ENCODE measurements at places on chromosomes 6 and 20.

DNA sequence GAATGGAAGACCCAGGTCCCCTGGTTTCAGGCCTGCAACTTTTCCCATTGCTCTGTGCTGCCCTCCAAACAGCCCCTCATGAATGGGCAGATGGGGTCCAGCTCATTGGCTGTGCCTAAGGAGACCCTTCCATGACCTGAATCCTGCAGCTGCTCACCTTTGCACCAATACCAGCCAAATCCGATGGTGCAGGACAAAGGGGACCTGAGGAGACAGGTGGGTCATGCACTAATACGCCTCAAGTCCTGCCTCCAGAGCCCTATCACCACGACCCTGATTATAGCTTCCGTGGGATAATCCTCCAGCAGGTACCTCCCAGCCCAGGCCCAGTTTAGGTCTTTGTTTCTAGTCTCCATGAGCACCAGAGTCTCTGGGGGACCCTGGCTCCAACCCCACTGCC lies 16.8 kb downstream of the TREM1 start:
- no peaks in the 10 kb centered on the region for H3K27me3 ChIP-seq
- no peak overlapping the region for H3K4me3 ChIP-seq
- H3K4me1 ChIP-seq = no peaks in the 10 kb centered on the region
- no peak for DNase-seq
- no peak overlapping the region for H3K27ac ChIP-seq

- H3K4me1 ChIP-seq = no peaks in the 10 kb centered on the region
- no peak overlapping the region for H3K27ac ChIP-seq
- H3K36me3 ChIP-seq = no peaks in the 10 kb centered on the region
- DNase-seq = no peak
- H3K27me3 ChIP-seq = no peaks in the 10 kb centered on the region
- H3K4me3 ChIP-seq = no peak overlapping the region
Measured at GRCh38 chr6:24949020-24949569, 13.3 kb upstream of the RIPOR2 start.

DNA sequence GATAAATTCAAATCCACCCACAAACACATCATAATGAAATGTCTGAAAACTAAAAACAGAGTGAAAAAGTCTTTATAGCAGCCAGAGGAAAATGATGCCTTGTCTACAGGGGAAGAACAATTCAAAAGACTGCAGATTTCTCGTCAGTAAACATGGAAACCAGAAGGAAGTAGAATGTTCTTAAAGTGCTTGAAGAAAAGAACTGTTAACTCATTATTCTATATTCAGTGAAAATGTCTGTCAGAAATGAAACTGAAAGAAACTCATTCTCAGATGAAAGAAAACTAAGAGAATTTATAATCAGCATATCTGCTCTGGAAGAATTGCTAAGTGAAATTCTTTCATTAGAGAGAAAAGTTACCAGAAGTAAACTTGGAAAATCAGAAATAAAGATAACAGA lies 416.1 kb downstream of the TBC1D32 start:
- no peak for DNase-seq
- no peaks in the 10 kb centered on the region for H3K36me3 ChIP-seq
- no peak overlapping the region for H3K27ac ChIP-seq
- no peaks in the 10 kb centered on the region for H3K27me3 ChIP-seq
- H3K4me1 ChIP-seq = no peaks in the 10 kb centered on the region

- no peaks in the 10 kb centered on the region for H3K27me3 ChIP-seq
- no peak overlapping the region for H3K27ac ChIP-seq
- no peak overlapping the region for H3K4me3 ChIP-seq
- no peak for DNase-seq
- no peaks in the 10 kb centered on the region for H3K36me3 ChIP-seq
Measured at GRCh38 chr20:11277858-11278257, 604.1 kb upstream of the JAG1 start.

GRCh38 chr6:137646484-137646883 lies 152.3 kb upstream of the OLIG3 start:
- no peak overlapping the region for H3K4me3 ChIP-seq
- no peaks in the 10 kb centered on the region for H3K27me3 ChIP-seq
- H3K36me3 ChIP-seq = no peaks in the 10 kb centered on the region
- DNase-seq = no peak
- H3K4me1 ChIP-seq = peaks cover 41% of the 10 kb centered on the region

DNA sequence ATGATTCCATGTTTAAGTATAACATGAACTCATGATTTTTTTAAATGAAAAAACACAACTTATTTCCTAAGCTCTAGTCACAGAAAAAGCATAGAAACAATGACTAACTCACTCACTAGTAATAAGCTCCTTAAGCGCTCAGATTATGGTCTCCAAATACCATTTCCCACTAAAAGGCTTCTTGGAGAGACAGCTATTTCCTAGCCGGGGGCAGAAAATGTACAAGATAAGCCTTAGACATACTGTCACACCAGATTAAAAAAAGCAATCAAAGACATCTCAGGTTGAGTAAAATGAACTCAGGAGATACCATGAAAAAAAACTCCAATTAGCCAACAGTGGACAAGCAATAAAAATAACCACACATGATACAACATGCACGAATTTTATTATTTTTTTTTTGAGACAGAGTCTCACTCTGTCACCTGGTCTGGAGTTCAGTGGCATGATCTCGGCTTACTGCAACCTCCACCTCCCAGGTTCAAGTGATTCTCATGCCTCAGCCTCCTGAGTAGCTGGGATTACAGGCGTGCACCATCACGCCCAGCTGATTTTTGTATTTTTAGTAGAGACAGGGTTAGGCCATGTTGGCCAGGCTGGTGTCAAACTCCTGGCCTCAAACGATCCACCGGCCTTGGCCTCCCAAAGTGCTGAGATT lies 14.9 kb downstream of the SRPK1 start:
- no peak for DNase-seq
- no peak overlapping the region for H3K27ac ChIP-seq
- H3K4me3 ChIP-seq = no peak overlapping the region
- H3K27me3 ChIP-seq = no peaks in the 10 kb centered on the region
- peaks cover 6% of the 10 kb centered on the region for H3K36me3 ChIP-seq

DNA sequence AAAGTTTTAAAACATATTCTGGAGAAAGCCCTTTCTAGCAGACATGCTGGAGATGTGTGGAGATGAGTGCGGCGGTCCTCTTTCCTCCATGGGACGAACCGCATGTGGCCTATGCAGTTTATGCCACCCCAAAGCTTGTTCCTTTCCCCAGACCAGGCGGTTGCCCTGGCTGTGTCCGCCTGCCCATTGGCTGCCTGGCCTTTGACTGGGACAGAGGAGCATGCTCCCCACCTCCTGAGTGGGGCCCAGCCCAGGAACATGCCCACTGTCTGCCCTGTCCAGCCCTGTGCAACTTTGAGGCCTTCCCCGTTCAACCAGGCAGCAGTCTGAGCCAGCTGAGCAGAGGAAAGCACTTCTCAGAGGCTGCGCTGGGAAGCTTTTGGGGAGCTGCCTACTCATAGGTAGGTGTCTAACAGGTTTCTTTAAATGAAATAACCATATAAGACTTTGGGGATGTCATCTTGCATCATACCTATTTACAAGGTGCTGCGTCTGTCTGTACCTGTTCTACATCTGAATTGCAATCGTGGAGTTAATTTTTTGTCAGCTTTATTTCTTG lies 20.6 kb downstream of the FOXC1 start:
- no peak for DNase-seq
- no peaks in the 10 kb centered on the region for H3K27me3 ChIP-seq
- no peak overlapping the region for H3K27ac ChIP-seq
- peaks cover 22% of the 10 kb centered on the region for H3K4me1 ChIP-seq
- no peak overlapping the region for H3K4me3 ChIP-seq

GRCh38 chr6:98516206-98516605 lies 318.2 kb upstream of the POU3F2 start:
- H3K4me3 ChIP-seq = no peak overlapping the region
- no peaks in the 10 kb centered on the region for H3K27me3 ChIP-seq
- no peaks in the 10 kb centered on the region for H3K4me1 ChIP-seq
- H3K27ac ChIP-seq = no peak overlapping the region

GRCh38 chr20:1427457-1428054 lies 34.7 kb upstream of the FKBP1A start:
- H3K36me3 ChIP-seq = no peaks in the 10 kb centered on the region
- H3K4me3 ChIP-seq = no peak overlapping the region
- H3K27ac ChIP-seq = no peak overlapping the region
- H3K27me3 ChIP-seq = no peaks in the 10 kb centered on the region

GRCh38 chr6:24614043-24614420 lies 32.0 kb downstream of the KIAA0319 start:
- H3K27me3 ChIP-seq = no peaks in the 10 kb centered on the region
- H3K27ac ChIP-seq = no peak overlapping the region
- no peaks in the 10 kb centered on the region for H3K36me3 ChIP-seq
- H3K4me1 ChIP-seq = no peaks in the 10 kb centered on the region
- H3K4me3 ChIP-seq = no peak overlapping the region

- H3K27ac ChIP-seq = no peak overlapping the region
- H3K4me3 ChIP-seq = no peak overlapping the region
- no peak for DNase-seq
- H3K4me1 ChIP-seq = no peaks in the 10 kb centered on the region
Measured at GRCh38 chr6:46505693-46506512, 14.7 kb upstream of the RCAN2 start.

DNA sequence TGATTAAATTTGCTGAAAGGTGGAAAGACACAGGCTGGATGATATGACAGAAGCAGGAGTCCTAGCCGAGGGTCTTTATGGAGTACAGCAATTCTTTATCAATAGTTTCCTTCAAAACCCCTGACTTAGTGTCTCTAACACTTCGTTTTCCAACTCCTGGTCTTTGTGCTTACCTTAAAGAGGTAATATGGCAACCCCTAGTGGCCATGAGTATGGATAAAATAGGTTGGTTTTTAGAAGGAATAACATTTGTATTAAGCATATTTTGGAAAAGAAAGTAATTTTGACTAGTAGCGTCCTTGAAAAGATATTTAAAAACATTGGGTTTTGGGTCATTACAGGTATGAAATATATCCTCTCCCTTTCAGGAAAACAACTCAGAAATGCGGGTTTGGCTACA lies 51.9 kb downstream of the VGLL2 start:
- peak; percentile 6 for DNase-seq
- H3K36me3 ChIP-seq = no peaks in the 10 kb centered on the region
- no peaks in the 10 kb centered on the region for H3K4me1 ChIP-seq
- no peak overlapping the region for H3K27ac ChIP-seq

- no peaks in the 10 kb centered on the region for H3K27me3 ChIP-seq
- DNase-seq = no peak
- H3K36me3 ChIP-seq = no peaks in the 10 kb centered on the region
- H3K27ac ChIP-seq = no peak overlapping the region
Measured at GRCh38 chr6:161143663-161144430, 130.0 kb downstream of the AGPAT4 start.

- H3K27me3 ChIP-seq = no peaks in the 10 kb centered on the region
- no peak for DNase-seq
- H3K4me3 ChIP-seq = no peak overlapping the region
- H3K36me3 ChIP-seq = no peaks in the 10 kb centered on the region
- H3K27ac ChIP-seq = no peak overlapping the region
Measured at GRCh38 chr6:149063468-149063867, 254.0 kb upstream of the TAB2 start.

DNA sequence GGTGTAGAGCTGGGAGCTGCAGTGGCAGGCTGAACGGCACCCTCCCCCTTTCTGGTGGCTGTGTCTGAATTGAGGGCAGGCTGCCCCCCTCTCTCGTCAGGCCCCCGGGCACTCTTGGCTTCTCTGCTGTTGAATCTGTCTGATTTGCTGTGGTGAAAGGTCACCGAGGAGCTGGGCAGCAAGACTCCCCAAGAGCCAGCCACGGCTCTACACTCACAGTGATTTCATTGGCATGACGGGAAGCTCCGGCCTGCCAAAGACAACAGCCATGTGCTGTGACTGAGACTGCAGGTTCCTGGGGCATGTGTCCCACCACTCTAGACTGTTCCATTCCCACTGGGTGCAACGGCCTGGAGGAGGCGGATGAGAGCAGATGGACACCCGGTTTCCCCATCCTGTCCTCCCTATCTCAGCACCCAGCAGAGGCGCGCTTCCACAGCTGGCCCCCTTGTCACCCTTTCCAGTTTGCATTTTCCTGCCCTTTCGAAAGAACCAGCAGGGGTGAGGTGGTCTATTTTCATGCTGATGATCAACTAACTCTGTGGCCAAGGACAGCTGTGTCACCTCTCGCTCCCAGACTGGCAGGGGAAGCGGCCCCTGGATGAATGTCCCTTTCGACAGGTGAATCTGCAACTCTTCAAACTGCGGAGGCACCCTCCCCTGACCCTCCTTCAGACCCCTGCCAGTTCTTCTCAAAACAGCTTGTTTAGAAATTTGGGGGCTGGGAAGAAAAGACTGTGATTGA lies 2.2 kb downstream of the APCDD1L start:
- H3K27me3 ChIP-seq = no peaks in the 10 kb centered on the region
- no peak for DNase-seq
- H3K4me3 ChIP-seq = no peak overlapping the region
- H3K4me1 ChIP-seq = no peaks in the 10 kb centered on the region
- H3K27ac ChIP-seq = no peak overlapping the region

GRCh38 chr6:52739134-52739533 lies 24.1 kb downstream of the GSTA2 start:
- no peak overlapping the region for H3K4me3 ChIP-seq
- no peaks in the 10 kb centered on the region for H3K4me1 ChIP-seq
- DNase-seq = no peak

GRCh38 chr20:54168961-54169862 lies 4.6 kb downstream of the CYP24A1 start:
- DNase-seq = no peak
- no peaks in the 10 kb centered on the region for H3K36me3 ChIP-seq
- H3K27me3 ChIP-seq = peaks cover 13% of the 10 kb centered on the region
- H3K4me3 ChIP-seq = no peak overlapping the region

DNA sequence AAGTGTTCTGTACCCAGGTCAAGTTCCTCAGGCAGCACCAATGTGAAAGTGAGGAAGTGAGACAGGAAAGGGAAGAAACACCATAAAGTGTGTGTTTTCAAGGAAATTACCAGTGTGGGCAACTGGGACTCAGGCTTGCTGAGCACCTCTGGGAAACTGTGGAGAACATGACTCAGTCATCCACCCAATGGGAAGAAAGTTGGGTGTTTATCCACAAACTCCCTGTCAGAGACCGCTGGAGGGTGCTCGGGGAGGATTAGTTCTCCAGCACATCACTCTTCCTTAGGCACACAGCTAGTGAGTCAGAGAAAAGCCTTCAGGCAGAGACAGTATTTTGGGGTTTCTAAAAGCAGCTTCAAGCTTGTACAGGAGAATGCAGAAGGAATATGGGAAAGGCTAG lies 93.6 kb downstream of the PCSK2 start:
- no peak overlapping the region for H3K4me3 ChIP-seq
- DNase-seq = no peak
- H3K4me1 ChIP-seq = no peaks in the 10 kb centered on the region
- H3K36me3 ChIP-seq = no peaks in the 10 kb centered on the region
- H3K27ac ChIP-seq = no peak overlapping the region

- no peak overlapping the region for H3K27ac ChIP-seq
- H3K4me3 ChIP-seq = no peak overlapping the region
- H3K4me1 ChIP-seq = peaks cover 7% of the 10 kb centered on the region
Measured at GRCh38 chr6:45423824-45424450, 46.2 kb upstream of the SUPT3H start.

All from Caco-2 (cell line).